Dorsolateral prefrontal cortex (tissue), 122 donors: ENCODE measurements at places on chromosomes 4 and X.

- no peak for DNase-seq
These were observed 848 bp downstream of the RAB9A start for GRCh38 chrX:13689741-13690211.

GRCh38 chrX:103919270-103919637 is 43.2 kb upstream of the TMSB15B start:
- DNase-seq, result no peak

- DNase-seq, result no peak
These were observed 130.6 kb upstream of the ATP6AP2 start for GRCh38 chrX:40449956-40450706.

DNA sequence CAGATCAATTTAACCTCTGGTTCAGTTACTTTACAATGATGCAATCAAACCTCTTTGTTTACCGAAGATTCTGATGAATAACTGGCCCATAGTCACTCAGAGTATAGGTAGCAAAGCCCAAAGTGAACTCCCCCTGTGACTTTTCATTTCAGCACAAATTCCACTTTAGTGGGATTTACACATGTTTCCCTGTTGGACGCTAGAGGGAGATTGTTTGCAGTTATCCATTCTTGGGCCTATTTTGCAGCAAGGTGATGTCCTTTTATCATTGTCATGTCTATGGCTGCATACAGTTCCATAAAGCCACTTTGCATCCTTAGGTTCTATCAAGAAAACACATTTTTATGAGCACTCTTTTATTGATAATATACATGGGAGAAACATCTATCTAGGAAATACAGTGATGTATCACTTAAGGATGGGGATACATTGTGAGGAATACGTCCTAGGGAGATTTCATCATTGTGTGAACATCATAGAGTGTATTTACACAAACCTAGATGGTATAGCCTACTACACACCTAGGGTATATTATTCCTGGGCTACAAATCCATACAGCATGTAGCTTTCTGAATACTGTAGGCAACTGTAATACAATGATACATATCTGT is 14.5 kb upstream of the DKK2 start:
- DNase-seq, result no peak

GRCh38 chr4:110849461-110849860 is 226.6 kb upstream of the PITX2 start:
- no peak for DNase-seq

DNA sequence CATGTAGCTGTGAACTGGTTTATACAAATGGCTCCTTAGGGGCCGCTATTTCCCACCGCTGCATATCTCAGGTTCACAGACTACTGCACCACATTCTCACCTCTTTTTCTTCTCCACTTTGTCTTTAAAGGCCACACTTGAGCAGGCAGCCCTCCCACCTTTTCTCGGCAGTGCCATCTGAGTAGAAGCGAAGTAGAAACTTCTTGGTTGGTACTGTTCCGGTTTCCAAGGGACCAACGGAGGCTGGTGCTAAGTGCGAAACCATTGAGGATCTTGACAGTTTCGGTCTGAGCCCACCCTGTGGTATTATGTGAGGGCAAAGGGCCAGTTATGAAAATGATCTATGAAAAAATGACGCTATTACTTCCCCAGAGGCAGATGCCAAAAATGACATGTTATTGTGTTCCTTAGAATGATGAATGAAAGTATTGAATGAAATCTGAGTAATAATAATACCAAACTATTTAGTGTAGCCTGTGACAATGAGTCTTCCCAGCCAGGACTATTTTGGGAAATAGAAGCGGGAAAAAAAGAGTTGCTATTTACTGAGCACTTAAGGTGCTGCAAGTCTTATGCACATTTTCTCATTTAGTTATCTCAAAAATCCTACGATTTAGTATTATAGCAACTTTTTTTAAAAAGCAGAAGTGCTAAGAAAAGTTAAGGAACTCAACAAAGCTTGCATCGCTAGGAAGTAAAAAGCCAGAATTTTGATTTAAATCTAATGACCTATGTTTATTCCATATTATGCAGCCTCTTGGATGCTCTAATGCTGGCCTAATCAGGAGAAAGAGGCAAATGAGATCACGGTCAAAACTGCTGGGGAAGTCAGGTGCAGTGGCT is 29.6 kb upstream of the CHRNA9 start:
- DNase-seq, result no peak

GRCh38 chrX:138853936-138854335 is 142.4 kb upstream of the FGF13 start:
- no peak for DNase-seq

- DNase-seq, result no peak
These were observed 101.5 kb upstream of the ADAMTS3 start for GRCh38 chr4:72670521-72670920.
